ENCODE measurements at places on chromosomes 11 and 22.

DNA sequence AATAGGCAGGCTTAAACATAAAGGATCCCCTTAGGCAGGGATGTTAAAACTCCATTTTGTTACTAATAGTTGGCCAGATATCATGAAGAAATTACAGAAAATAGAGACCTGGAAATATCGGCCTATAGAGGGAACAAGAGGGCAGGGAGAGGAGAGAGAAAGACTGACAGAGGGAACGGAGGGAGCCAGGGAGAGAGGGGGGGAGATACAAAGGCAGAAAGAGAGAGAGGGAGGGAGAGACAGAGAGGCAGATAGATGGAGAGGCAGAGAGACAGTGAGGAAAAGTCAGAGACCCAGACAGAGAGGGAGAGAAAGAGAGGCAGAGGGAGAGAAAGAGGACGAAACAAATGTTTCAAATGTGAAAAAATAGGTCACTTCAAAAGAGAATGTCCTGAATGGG lies 53.5 kb downstream of the ZNF280B start:
- DNase-seq = no peak

DNA sequence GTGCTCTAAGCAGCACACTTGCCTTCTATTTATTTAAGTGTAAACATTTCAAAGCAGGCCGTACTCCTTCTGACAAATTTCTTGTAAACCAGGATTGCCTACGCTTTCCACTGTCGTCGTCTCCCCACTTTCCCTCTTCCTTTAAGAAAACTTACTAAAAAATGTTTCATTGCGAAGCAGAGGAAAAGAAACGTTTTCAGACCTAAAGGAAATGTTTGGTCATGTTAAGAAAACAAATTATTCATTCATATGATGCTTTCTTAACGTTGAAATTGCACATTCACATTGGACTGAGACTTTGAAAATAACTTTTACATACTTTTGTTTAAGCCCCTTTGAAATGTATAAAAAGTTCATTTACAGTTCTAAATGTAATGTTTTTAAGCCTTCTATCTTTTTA lies 106.0 kb downstream of the EMSY start:
- no peak for DNase-seq

DNA sequence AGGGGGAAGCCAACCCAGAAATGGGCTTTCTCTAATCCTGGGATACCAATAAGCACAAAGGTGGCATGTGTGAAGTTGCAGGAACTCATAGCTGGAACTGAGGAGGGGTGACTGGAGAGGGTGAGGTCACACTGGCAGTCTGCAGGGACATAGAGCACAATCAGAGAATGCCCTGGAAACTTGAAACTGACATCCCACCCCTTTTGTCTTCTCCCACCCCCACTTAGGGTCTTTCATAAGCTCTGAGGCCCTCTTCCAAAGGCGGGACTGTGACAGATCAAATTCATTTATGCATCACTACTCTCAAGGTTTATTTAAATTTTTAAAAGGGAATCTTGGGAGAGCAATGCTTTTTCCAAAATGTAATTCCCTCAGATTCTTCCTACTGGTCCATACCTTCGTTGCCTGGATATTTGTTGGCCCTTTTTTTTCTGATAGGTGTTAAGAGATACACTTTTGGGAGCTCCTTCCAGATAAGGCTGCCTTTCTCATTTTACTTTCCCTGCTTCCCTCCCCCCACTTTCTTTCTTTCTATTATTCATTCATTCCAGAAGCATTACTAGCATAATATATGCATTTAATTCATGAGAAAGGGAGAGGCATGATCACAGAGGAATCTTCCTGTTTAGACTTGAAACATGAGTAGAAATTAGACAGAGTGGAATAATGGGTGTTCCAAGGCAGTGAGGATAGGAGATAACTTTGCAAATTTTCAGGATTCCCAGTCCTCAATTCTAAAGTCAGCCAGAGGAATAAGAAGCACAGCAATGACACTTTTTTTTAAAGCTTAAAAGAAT lies 14.8 kb downstream of the OR51E2 start:
- DNase-seq = no peak

GRCh38 chr22:35821654-35822053 lies 104.0 kb downstream of the APOL5 start:
- DNase-seq = no peak

GRCh38 chr11:35313760-35314153 lies 105.6 kb downstream of the SLC1A2 start:
- DNase-seq = no peak
